ENCODE measurements at places on chromosomes 4 and X.

DNA sequence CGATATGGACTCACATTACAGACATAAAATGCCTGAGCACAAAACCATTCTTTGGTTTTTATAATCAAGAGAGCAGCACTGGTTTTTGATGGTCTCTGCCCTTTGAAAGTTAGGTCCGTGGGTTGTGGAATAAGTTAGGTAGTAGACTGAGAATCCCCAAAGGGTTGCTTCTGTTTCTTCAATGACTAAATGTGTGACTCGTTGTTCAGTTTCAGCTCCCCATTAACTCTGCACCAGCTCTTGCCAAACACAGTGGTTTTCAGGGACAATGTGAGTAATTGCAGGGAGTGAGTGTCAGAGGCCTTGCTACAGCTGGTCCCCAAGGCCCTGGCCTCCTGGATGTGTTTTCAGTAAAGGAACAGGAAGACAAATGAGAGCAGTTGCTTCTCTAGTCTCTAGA is 24.8 kb downstream of the SMIM20 start:
- DNase-seq = no peak

- no peak for DNase-seq
Measured at GRCh38 chrX:154506483-154507332, 9.3 kb downstream of the FAM3A start.

- no peak for DNase-seq
Measured at GRCh38 chrX:98398542-98398941, 1514.8 kb downstream of the RPA4 start.

GRCh38 chr4:163486321-163486720 is 8.2 kb upstream of the TMA16 start:
- no peak for DNase-seq

GRCh38 chr4:87179751-87180150 is 40.7 kb downstream of the KLHL8 start:
- no peak for DNase-seq

GRCh38 chrX:54564936-54565335 is 34.9 kb downstream of the GNL3L start:
- no peak for DNase-seq

DNA sequence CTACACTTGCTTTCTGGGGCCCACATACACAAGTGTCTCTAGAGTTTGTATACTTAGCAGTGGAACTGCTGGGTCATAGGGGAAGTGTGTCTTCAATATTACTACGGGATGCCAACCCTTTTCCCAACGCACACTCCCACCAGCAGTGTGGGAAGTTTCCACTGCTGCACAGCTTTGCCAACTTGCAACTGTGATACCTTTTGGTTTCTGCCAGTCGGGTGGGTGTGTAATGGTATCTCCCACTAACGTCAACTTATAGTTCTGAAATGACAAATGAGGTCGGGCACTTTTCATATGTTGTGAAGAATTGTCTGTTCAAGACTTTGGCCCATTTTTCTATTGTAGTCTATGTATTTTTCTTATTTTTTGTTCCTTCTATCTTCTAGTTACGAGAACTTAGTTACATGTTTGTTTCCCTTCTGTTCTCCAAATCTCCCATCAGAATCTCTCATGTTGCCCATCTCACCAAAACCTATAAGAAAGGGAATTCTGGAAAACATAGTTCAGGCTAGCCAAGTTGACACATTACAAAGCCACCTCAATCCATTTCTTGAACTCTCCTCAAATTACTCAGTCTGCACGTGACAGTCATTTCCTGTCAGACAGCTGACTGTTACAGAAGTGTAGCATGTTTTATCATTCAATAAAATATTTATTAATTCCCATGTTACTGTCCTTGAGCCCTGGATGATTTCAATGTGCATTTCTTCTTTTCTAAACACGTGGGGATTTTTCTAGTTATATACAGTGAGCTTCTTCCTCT is 30.7 kb downstream of the PNMA6E start:
- DNase-seq = no peak

DNA sequence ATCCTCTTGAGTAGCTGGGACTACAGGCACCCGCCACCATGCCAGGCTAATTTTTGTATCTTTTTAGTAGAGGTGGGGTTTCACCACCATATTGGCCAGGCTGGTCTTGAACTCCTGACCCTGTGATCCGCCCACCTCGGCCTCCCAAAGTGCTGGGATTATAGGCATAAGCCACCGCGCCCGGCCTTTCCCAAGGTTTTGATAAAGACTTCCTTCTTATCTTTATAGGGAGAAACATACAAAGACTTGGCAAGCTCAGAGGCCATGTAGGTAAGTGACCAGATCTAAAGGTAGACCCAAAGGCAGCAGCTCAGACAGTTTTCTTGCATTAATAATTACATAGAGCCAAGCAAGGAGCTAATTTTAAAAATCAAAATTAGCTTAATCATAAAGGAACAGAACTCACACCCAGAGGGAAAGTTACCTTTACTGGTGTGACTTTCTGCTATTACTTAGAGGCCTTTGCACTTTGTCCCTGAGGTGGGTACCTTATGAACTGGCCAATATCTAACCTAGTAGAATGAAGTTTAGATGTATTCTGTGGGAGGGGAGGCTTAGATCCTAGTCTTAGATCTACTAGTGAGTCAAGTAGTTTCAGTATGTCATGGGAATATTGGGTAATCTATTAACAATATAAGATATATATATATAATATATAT is 67.3 kb downstream of the HPGD start:
- no peak for DNase-seq

DNA sequence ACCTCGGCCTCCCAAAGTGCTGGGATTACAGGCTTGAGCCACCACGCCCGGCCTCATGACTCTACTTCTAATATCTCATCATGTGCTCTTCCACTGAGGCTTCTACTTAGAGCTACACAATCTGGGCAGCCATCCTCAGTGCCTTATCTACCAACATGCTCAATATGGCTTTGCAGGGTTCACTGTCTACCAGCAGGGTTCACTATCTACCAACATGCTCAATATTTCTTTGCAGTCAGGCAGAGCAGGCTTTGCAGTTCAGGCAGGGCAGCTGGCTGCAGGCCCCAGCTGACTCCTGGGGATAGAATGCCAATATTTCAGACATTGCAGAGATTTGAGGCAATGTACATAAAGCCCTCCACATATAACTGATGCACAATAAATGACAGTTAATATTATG is 47.5 kb downstream of the PKD2 start:
- peak; percentile 25 for DNase-seq

DNA sequence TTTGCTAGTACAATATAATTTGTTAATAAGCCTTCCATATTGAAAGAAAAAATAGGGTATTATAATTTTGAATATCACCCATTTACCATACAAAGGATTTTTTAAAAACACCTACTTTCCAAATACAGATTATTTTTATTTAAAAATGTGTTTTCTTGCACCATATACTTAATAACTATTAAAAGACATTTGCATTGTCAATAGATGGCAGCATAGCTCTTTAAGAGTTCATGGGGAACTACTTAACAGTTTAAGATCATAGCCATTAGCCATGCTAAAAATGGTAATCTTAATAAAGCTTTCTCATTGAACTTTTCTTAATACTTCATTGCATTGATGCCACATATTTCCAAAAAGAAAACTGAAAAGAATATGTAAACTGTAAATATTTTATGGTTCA is 1995.9 kb downstream of the C4orf33 start:
- DNase-seq = no peak
